ENCODE measurements at places on chromosomes 16 and 17.

- DNase-seq: no peak
Observed at GRCh38 chr17:21212826-21213637, 929 bp downstream of the TMEM11 start.

DNA sequence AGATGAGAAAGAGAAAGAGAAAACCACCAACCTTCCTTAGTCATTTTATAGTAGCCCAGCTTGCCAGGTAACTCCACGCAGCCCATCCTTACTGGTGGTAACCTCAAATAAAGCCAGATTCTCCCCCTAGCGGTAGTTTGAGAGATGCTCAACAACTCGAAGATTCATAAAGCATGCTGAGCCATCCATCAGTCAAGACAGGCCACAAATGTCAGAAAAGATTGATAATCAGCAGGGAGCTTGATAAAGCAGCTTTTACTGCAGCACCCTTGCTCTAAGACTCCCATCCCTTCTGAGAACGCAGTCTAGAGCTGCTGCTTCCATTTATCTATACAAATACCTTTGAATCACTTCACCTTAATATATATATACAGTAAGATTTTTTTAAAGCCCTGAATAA, 451.5 kb upstream of the HSBP1 start:
- no peak for DNase-seq

- no peak for DNase-seq
Observed at GRCh38 chr17:4514206-4514605, 15.5 kb downstream of the SPNS2 start.

GRCh38 chr16:21158208-21159110, at the start of gene LDAF1:
LDAF1 (plus strand) TSS chr16:21158674; CDS start chr16:21161183, 2,509 bp downstream.
- DNase-seq: peak; percentile 56

DNA sequence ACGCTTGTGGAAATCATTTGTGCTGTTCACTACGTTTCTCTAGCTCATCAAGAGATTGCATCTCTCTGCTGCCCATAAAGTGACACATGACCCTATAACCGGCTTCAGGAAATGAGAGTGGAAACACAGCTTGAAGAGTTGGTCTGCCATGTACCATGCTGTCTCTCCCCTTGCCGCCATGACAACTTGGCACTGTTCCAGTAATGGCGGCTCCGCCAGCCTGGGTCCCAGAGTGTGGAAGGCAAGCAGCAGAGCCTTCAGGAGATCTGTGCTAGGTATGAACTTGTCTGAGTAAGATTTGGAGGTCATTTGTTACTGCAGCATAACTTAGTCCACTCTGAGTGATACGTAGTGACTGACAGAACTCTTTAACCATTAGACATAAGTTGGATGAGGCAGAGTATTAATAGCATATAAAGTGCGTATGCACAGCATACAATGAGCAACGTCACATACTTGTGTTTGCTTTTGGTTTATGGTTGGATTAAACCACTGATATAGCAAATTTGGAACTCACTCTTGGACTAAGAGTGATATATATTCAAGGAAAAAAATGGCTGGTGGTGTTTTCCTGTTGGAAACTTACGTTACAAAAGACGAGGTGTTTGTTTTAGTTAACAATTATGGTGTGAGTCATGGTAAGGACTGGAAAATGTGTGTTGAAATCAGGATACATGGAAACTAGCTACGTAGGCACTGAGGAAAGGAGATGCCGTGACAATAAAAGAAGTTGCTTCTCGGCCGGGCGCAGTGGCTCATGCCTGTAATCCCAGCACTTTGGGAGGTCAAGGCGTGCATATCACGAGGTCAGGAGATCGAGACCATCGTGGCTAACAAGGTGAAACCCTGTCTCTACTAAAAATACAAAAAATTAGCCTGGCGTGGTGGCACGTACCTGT, 24.4 kb upstream of the PMP22 start:
- no peak for DNase-seq

- DNase-seq: no peak
Observed at GRCh38 chr16:68310437-68310773, 341 bp downstream of the SLC7A6OS start.

DNA sequence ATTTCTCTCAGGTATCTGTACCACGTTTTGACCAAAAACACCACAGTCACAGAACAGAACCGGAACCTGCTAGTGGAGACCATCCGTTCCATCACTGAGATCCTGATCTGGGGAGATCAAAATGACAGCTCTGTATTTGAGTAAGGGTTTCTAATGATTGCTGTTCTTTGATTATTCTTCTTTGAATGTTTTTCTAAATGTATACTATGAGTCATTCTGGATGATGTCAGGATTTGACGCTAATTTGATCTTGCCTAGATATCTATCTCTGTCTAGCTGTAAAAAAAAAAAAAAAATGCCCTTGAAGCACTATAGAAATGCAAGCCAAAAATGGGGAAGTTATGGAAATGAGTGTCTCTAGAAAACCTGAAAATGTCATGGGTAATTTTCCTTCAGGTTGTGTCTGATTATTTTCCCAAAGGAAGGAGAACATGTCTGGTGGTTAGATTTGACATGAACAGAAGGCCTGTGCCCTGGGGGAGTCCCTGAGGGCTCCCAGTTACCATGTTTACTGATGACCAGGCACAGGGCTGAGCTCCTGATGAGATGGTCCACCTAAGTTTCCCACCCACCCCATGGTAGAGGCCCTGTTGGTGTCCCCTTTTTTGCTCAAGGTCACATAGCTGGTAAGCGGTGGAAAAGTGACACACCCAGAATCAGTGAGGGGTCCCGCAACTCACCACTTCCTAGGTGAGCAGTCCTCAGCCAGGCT, 13.6 kb downstream of the CLEC16A start:
- DNase-seq: no peak

DNA sequence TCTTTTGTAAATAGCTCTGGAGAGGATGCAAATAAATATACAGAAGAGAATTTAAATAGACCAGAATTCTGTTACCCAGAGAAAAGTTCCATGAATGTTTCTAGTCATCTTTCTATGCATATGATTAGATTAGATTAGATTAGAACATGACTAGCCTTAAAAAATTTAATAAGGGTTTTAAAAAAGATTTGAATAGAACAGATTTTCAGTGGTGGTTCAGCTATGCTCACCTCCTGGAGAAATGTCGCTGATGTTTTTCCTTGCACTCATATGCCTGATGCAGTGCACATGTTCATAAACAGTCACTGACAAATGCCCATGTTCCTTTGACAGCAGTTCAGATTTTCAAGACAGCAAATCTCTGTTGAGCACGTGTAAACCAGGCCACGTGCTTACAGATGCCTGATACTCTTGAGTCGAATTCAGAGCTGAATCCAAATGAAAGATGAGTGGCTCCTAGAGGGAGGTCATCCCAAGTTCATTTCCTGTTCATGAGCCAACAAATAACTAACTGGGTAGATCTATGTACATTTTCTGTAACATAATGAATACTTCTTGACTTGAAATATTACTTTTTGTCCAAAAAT, 19.9 kb upstream of the RAB11FIP4 start:
- DNase-seq: no peak

DNA sequence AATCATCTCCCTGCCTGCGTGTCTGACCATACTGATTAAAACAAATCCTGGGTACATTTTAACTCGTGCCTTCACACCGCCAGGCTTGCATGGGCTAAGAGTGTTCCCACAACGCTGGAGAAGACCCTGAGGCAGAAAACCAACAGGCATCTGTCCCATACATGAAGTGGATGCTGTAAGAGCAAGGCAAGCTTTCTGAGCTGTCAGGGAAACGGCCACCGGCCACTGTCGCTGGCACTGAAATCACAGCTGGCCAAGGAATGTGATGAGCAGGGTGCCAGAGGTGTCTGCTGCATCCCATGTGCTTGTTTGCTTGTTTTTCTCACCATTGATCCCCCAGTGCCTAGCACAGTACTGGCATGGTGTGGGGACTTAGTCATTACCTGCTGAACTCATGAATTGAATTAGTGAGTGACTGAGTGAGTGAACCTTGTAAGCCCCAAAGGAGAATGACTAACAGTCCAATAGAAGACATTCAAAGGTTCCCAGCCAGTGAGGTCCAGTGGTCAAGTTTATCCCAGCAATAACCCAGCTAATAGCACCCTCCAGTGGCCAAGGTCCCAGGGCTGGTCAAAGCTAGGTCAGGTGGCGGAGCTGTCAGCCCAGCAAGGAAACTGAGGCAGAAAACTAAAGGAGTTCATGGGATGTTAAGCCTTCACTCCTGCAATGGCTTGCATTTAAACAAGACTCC, 92.7 kb upstream of the CDH5 start:
- no peak for DNase-seq

- DNase-seq: no peak
Observed at GRCh38 chr16:55949518-55949917, 74.3 kb upstream of the CES5A start.

- DNase-seq: no peak
Observed at GRCh38 chr16:29857133-29857760, 5.8 kb downstream of the CDIPT start.

DNA sequence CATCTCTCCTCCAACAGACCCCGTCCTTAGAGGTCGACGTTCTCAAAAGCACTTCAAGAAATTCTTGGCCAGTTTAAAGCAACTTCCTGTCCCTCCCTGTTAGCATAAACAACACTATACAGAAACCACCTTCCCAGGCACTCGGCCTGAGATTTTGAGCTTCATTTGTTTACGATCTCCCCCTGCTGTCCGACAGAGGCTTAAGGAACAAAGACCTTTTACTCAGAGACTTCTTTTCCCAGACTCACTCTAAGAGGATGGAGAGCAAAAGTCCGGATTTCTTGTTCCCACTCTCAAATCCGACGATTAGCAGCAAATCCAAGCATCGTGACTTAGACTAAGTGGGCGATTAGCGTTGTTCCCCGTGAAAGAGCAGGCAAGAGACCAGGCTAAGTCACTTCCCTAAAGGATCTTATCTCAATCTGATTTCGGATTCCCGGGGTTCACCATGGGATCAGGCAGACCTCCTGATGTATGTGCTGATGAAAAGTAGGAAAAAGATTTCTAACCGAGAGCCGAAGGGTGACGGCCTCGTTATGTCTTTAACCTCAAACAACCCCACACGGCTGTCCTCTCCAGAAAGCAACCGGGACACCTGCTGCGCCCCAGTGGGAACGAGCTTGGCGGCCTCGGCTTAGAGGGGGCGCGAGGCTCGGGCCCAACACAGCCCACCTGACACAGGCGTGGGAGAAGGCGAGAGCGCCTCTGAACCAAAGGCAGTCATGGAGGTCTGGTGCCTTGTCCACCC, 598 bp downstream of the INPP5K start:
- no peak for DNase-seq

- DNase-seq: no peak
Observed at GRCh38 chr16:82033683-82034300, 1.3 kb upstream of the HSD17B2 start.

DNA sequence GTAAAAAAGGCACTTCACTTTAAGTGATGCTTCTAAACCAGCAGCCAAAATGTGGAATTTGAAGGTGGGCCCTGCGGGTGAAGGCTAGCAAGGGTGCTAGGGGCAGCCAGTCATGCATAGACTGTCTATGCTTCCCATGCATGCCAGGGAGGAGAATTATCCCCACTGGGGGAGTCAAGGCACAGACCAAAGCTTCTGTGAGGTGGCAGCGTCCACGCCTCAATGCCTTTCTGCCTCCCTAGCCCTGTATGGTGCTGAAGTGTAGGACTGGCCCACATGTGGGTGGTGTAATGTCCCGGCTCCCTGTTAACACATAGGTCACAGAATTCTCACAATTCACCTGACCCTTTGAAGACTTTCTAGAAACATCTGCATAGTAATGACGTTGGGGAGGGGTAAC, 1.9 kb downstream of the HS3ST2 start:
- DNase-seq: no peak

DNA sequence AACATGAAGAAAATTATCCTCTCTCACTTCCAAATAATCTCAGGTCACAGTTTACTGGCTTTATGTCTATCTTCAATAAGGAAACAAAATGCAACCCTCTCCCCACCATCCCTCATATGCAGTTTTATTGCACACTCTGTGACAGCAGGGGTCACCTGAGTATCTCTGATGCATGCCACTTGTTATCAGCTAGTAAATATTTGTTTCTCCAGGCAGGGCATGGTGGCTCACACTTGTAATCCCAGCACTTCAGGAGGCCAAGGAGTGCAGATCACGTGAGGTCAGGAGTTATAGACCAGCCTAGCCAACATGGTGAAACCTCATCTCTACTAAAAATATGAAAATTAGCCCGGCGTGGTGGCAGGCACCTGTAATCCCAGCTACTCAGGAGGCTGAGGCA, 61.1 kb downstream of the ADAMTS18 start:
- DNase-seq: no peak

GRCh38 chr16:66490774-66491715, 58.9 kb downstream of the TK2 start:
- no peak for DNase-seq

Measured in stimulated activated CD8-positive, alpha-beta memory T cell treated with anti-CD3 and anti-CD28 coated beads, Interleukin-15, amount 100 ng/mL, for 24 hours (primary cell).